ENCODE measurements at places on chromosomes 6 and 20. TPM values are rescaled to one million over a fixed set of nuclear protein-coding genes. Genes with fewer than 3 reads are reported as not detected.

DNA sequence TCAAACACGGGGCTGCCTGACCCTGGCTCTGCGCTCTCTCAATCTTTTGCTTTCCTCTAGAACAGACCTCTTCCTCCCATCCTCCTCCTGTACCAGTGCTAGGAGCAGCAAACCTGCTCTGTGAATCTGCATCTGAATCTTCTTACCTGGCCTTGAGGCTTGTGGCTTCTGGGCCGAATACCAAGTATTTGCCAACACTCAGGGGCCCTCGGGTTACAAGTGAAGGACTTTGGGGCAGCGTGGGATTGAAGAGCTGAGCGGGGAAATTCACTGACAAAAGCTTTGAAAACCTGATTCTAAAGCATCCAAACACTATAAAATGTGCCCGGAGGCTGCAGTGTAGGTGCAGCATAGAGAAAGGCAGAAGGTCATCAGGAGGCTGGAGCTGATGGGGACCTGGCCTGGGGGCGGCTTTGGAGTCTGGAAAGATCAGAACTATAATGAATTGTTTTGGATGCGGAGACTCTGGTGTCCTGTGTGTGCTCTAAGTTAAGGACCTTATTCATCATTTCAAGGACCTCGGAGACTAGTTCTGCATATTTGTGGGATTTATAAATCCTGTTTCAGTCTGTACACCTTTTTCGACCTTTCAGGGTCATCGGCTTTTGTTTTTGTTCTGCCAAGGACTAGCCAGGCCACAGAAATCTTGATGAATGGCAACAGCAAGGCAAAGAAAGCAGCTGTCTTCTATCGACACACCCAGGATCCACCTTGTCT lies 16.4 kb upstream of the IGF2R start:
- no peaks in the 10 kb centered on the region for H3K27me3 ChIP-seq
- DNase-seq: no peak
- no peak overlapping the region for H3K27ac ChIP-seq
- no peaks in the 10 kb centered on the region for H3K4me1 ChIP-seq
- no peak overlapping the region for H3K4me3 ChIP-seq
- no peaks in the 10 kb centered on the region for H3K36me3 ChIP-seq

DNA sequence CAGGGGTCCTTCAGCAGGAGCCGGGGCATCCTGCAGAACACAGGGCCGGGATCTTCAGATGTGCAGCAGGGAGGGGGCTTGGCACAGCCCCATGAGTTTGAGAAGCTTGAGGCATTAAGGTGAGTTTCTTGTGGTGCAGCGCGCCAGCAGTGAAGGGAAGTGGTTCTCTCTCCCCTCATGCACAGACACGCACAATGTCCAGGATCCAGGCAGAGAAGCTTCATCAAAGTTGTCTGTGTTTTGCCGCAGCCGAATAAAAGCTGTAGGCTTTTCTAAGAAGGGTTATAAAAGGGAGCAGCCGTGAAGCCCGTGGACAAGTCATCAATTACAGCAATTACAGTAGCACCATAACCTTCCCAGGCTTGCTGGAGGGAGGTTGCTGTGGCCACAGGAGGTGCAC lies 491.0 kb upstream of the CDH4 start:
- no peaks in the 10 kb centered on the region for H3K4me1 ChIP-seq
- H3K36me3 ChIP-seq: no peaks in the 10 kb centered on the region
- DNase-seq: no peak
- H3K27ac ChIP-seq: no peak overlapping the region

The REM1 gene
- not detected for total RNA-seq

- H3K4me1 ChIP-seq: no peaks in the 10 kb centered on the region
- no peak overlapping the region for H3K4me3 ChIP-seq
- H3K27me3 ChIP-seq: no peaks in the 10 kb centered on the region
- no peaks in the 10 kb centered on the region for H3K36me3 ChIP-seq
- H3K27ac ChIP-seq: no peak overlapping the region
- no peak for DNase-seq
Observed at GRCh38 chr6:113758826-113759574, 98.1 kb upstream of the MARCKS start.

The SFTA2 gene
- not detected for total RNA-seq

DNA sequence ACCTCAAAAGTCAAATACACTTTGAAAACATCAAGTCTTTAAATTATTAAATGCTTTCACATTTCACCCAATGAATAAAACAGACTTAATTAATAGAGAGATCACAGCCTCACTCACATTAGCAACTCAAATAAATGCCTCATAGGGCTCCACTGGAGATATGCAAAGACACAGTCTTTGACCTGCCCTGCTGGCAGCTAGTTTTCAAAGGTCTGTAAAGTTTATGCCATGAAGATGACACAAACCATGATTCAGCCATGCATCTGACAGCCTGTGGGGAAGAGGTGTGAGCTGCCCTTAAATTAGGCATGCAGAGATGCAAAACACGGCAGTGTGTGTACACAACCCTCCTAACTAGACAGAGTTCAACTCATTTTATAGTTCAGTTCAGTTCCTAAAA lies 83.6 kb downstream of the PAK5 start:
- no peaks in the 10 kb centered on the region for H3K4me1 ChIP-seq
- no peak overlapping the region for H3K27ac ChIP-seq
- H3K36me3 ChIP-seq: no peaks in the 10 kb centered on the region
- H3K27me3 ChIP-seq: no peaks in the 10 kb centered on the region
- no peak overlapping the region for H3K4me3 ChIP-seq

The C6orf120 gene
- 42.4 TPM for total RNA-seq

GRCh38 chr6:90458353-90459224 lies 128.3 kb downstream of the MAP3K7 start:
- no peak overlapping the region for H3K4me3 ChIP-seq
- H3K4me1 ChIP-seq: no peaks in the 10 kb centered on the region
- no peak overlapping the region for H3K27ac ChIP-seq
- no peak for DNase-seq
- H3K27me3 ChIP-seq: no peaks in the 10 kb centered on the region

- peaks cover 65% of the 10 kb centered on the region for H3K4me1 ChIP-seq
- H3K4me3 ChIP-seq: no peak overlapping the region
- DNase-seq: no peak
- H3K27ac ChIP-seq: peak overlapping the region; percentile 19
- H3K27me3 ChIP-seq: no peaks in the 10 kb centered on the region
- H3K36me3 ChIP-seq: no peaks in the 10 kb centered on the region
Observed at GRCh38 chr6:125102411-125102810, 51.2 kb upstream of the TPD52L1 start.

- H3K27me3 ChIP-seq: no peaks in the 10 kb centered on the region
- no peak for DNase-seq
- no peak overlapping the region for H3K27ac ChIP-seq
- H3K36me3 ChIP-seq: no peaks in the 10 kb centered on the region
Observed at GRCh38 chr6:170463101-170463721, 89.9 kb downstream of the PSMB1 start.

The SOBP gene
- 12.6 TPM for total RNA-seq

DNA sequence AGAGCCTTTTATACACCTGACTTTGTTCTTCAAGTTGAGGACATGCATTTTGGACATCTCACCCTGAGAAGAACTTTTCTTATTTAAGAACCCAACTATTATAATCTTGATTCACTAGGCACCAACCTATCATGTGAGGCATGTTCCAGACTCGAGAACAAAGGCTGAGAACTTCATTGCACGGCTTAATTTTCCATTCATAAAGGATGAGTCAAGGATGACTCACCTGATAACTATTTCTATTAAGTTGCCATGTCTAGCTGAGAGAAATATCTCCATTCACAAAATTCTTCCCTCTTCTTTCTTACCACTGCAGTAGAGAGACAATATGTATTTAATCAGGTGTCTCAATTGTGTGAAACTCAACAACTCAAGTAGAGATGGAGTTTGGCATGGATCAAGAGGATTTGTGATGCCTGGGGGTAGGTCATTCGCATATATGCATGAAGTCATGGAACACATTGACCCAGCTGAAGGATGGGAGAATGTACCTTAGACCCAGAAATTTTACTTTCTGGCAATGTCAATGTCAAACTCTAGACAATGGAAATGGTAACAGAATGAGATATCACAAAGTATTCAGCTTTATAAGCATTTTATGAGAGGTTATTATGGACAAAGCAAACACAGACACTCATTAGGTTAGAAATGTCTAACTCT lies 208.7 kb upstream of the PRND start:
- H3K27me3 ChIP-seq: no peaks in the 10 kb centered on the region
- H3K4me3 ChIP-seq: no peak overlapping the region
- DNase-seq: no peak
- H3K36me3 ChIP-seq: peaks cover 4% of the 10 kb centered on the region
- no peak overlapping the region for H3K27ac ChIP-seq
- H3K4me1 ChIP-seq: peaks cover 13% of the 10 kb centered on the region

The SIRPB2 gene
- not detected for total RNA-seq

The KCNG1 gene
- 11.4 TPM for total RNA-seq

GRCh38 chr6:45571159-45571558 lies 193.4 kb upstream of the SUPT3H start:
- no peak overlapping the region for H3K4me3 ChIP-seq
- DNase-seq: no peak
- H3K27ac ChIP-seq: no peak overlapping the region
- H3K27me3 ChIP-seq: no peaks in the 10 kb centered on the region
- H3K4me1 ChIP-seq: peaks cover 13% of the 10 kb centered on the region
- no peaks in the 10 kb centered on the region for H3K36me3 ChIP-seq

DNA sequence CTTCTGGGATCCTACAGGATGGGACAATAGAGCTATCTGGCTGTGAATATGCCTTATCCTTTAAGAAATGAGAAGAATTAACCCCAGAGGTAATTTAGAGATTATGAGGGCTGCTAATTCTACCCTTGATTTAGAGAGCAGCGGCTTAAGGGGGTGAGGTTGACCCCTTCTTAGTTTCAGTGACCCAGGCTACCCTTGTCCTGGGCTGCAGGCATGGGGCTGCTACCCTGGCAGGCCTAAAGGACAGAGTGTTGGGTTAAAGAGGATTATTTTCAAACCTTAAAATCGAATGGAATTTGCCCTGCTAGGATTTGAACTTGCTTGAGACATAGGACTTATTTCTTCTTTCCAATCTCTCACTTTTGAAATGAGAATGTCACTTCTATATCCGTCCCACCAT lies 1343.4 kb downstream of the HACE1 start:
- H3K4me3 ChIP-seq: no peak overlapping the region
- H3K27me3 ChIP-seq: no peaks in the 10 kb centered on the region
- H3K27ac ChIP-seq: no peak overlapping the region
- H3K4me1 ChIP-seq: no peaks in the 10 kb centered on the region
- H3K36me3 ChIP-seq: no peaks in the 10 kb centered on the region

The UBD gene
- total RNA-seq: not detected

The EPPIN gene
- not detected for total RNA-seq

- H3K4me3 ChIP-seq: peak overlapping the region; percentile 76
- H3K36me3 ChIP-seq: no peaks in the 10 kb centered on the region
- H3K27me3 ChIP-seq: peaks cover 65% of the 10 kb centered on the region
- peaks cover 16% of the 10 kb centered on the region for H3K4me1 ChIP-seq
- H3K27ac ChIP-seq: peak overlapping the region; percentile 31
Observed at GRCh38 chr6:108559884-108560462, 744 bp upstream of the FOXO3 start.

The SRF gene
- total RNA-seq: 35.6 TPM

DNA sequence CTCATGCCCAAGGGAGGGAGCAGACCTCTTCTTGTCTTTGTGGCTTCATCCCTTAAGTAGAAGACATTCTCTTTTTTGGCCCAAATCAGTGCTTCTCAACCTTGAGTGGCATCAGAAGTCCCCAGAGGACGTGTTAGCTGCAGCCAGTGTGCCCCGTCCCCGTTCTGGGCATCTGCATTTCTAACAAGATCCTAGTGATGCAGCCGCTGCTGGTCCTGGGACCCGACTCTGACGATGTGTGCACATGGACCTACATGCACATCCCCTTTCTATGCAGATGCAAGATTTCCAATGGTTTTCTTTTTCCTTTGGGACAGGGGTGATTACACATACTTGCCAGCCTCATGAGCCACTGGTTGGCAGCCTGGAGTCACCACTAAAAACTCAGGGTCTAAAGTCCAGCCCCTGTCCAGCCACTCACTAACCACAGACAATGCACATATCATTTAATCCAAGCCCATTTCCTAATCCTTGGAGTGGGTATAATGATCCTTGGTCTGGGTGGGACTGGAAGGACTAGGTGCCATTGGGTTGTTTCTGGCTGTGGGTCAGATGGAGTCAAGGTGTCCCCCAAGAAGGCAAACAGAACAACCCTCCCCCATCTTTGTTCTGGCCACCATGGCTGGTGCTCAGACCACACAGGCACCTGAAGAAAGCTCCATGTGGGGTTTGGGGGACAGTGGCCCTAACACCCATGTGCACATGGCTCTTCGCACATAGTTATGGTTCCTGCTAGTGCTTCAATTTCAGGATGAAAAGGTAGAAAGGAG lies 6.4 kb downstream of the ACSS1 start:
- H3K4me3 ChIP-seq: no peak overlapping the region
- DNase-seq: no peak
- no peaks in the 10 kb centered on the region for H3K4me1 ChIP-seq
- H3K27me3 ChIP-seq: peaks cover 41% of the 10 kb centered on the region

DNA sequence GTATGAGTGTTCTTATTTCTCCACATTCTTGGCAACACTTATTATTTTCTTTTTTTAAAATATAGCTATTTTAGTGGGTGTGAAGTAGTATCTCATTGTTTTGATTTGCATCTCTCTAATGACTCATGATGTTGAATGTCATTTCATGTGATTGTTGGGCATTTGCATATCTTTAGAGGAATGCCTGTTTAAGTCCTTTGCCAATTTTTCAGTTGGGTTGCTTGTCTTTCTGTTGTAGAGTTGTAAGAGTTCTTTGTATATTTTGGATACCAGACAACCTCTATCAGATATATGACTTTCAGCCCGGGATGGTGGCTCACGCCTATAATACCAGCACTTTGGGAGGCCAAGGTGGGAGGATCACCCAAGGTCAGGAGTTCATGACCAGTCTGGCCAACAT lies 5.1 kb upstream of the POPDC3 start:
- H3K27me3 ChIP-seq: peaks cover 13% of the 10 kb centered on the region
- no peak overlapping the region for H3K27ac ChIP-seq
- peaks cover 14% of the 10 kb centered on the region for H3K4me1 ChIP-seq
- no peak overlapping the region for H3K4me3 ChIP-seq
- H3K36me3 ChIP-seq: no peaks in the 10 kb centered on the region
- no peak for DNase-seq

GRCh38 chr20:52193133-52193532 lies 1.6 kb upstream of the ZFP64 start:
- H3K27me3 ChIP-seq: no peaks in the 10 kb centered on the region
- no peak overlapping the region for H3K27ac ChIP-seq
- H3K36me3 ChIP-seq: no peaks in the 10 kb centered on the region
- H3K4me3 ChIP-seq: no peak overlapping the region

- H3K27me3 ChIP-seq: no peaks in the 10 kb centered on the region
- peak; percentile 34 for DNase-seq
- no peak overlapping the region for H3K4me3 ChIP-seq
- no peak overlapping the region for H3K27ac ChIP-seq
- H3K36me3 ChIP-seq: no peaks in the 10 kb centered on the region
Observed at GRCh38 chr6:41228616-41229015, 467 bp downstream of the TREML4 start.

GRCh38 chr6:30399390-30400058 lies 54.6 kb downstream of the RPP21 start:
- no peaks in the 10 kb centered on the region for H3K36me3 ChIP-seq
- H3K4me3 ChIP-seq: no peak overlapping the region
- DNase-seq: no peak
